ENCODE measurements at places on chromosomes 16 and 17.

GRCh38 chr17:27545562-27546229 is 85.3 kb upstream of the LGALS9 start:
- no peak for DNase-seq

GRCh38 chr16:58588406-58588805 is 41.2 kb downstream of the CNOT1 start:
- DNase-seq: no peak

DNA sequence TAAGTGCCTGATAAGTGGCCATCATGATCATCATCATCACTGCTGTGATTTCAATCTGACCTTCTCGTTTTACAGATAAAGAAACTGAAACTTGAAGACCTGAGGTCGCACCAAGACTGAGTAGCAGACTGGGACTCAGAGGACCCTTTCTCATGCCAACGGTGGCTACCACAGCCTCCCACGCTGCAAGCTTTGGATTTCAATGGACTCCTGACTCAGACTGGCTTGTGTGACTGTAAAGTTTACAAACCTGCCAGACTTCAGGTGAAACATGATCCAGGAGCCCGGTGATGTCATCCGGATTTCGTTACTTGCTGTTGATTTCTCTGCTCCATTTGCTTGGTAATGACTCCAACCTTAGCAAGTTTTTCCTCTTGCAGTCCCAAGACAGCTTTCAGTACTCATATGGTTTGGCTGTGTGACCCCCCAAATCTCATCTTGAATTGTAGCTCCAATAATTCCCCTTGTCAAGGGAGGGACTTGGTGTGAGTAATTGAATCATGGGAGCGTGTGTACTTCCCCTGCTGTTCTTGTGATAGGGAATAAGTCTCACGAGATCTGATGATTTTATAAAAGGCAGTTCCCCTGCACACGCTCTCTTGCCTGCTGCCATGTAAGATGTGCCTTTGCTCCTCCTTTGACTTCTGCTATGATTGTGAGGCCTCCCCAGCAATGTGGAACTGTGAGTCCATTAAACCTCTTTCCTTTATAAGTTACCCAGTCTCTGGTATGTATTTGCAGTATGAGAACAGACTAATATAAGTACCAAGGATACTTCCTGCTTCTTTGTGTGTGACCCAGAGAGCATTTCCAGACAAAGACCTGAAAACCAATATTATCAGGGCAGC is 26.7 kb upstream of the IRX6 start:
- no peak for DNase-seq

GRCh38 chr17:43900858-43901754 is 6.2 kb downstream of the MPP2 start:
- no peak for DNase-seq

GRCh38 chr17:77210331-77210730 is 69.6 kb downstream of the SEC14L1 start:
- no peak for DNase-seq

DNA sequence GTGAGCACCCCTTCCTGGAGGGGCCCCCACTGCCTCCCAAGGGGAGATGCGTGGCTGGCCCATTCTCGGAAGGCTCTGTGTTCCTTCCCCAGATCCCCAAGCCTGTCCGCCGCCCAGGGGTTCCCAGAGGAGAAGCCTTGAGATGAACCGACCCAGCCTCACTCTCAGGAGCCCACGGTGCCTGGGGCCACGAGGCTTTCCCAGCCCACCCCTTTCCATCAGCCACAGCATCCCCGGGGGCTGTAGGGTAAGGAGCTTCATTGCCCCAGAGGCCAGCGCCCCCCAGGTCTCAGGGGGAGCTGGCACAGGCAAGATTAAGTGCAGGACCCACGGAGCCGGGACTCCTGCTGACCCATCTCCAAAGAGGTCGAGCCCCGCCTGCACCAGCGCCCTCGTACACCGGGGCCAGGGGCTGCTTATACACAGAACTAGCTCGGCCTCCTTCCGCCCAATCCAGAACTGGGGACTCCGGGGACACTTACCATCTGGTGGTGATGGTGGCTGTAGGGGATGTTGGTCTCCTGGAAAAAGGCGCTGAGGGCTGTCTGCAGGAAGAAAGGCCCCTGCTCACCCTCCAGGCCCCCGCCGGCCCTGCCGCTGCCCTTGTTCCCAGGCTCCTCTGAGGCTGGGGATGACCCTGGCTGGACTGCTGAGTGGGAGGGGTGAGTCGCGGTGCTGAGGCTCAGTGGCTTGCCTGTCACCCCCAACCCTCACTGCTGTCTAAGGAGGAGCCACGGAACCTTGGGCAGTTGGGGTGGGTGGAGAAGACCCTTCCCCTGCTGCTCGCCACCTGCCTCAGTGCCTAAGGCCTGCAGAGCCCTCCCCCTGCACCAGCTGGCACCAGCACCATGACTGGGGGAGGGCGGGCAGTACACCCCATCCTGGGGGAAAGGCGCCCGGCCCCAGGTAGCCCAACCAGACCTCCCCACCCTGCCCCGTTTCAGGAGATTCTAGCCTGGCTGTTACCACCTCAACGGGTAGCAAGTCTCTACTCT is 4.4 kb downstream of the UBALD1 start:
- no peak for DNase-seq

DNA sequence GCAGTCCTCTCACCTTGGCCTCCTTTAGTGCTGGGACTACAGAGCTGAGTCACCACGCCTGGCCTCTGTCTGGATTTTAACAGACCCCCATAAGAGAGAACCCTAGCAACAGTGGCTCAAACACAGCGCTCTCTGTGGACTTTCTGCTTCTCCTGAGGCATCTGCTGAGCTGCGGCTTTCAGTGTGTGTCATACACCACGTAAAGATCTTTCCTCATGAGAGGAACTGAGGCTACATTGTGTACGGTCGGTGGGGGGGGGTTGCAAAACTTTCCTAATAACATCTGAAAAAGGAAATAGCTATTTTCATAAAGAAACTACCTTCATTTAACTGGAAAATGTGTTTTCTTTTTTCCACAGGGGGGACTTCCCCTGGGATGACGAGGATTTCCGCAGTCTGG is 32.9 kb downstream of the DEF8 start:
- DNase-seq: no peak

- no peak for DNase-seq
Observed at GRCh38 chr17:35890774-35891155, 10.6 kb upstream of the CCL5 start.

All from hypothalamus (tissue), 51 donors.